ENCODE measurements at places on chromosomes 12 and 14. TPM values are rescaled to one million over a fixed set of nuclear protein-coding genes. Genes with fewer than 3 reads are reported as not detected.

The DPY19L2 gene
- 6.7 TPM for total RNA-seq

The CLEC2B gene
- 41.9 TPM for total RNA-seq

The STYK1 gene
- total RNA-seq: 1.1 TPM

The POTEG gene
- not detected for total RNA-seq

The NEMP1 gene
- total RNA-seq: 6.5 TPM

The CCDC184 gene
- total RNA-seq: 0.64 TPM

DNA sequence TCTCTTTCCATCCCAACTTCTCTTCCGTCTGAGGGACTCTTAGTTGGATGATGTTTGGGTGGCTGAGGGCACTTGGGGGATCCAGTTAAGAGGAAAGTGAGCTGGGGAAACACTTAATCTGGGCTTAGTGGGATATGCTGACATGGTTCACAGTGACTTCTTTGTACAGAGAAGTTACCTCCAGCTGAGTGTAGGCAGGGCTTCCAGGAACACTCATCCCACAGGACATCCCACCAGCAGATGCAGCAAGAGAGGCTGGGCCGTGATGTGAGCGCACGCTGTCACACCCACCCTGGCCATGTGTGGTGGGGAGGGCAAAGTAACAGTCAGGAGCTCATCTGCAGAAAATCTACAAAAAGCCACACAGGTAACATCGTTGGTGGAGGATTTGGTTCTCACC lies 832 bp upstream of the CACNA2D4 start:
- H3K36me3 ChIP-seq: no peaks in the 10 kb centered on the region
- H3K27ac ChIP-seq: no peak overlapping the region
- peaks cover 29% of the 10 kb centered on the region for H3K27me3 ChIP-seq
- H3K4me1 ChIP-seq: no peaks in the 10 kb centered on the region
- H3K4me3 ChIP-seq: no peak overlapping the region

- DNase-seq: no peak
- H3K4me3 ChIP-seq: no peak overlapping the region
- H3K27me3 ChIP-seq: no peaks in the 10 kb centered on the region
- H3K27ac ChIP-seq: no peak overlapping the region
- H3K4me1 ChIP-seq: no peaks in the 10 kb centered on the region
- no peaks in the 10 kb centered on the region for H3K36me3 ChIP-seq
These were observed 131.4 kb downstream of the BBS10 start for GRCh38 chr12:76216585-76217472.

- peak overlapping the region; percentile 16 for H3K4me3 ChIP-seq
- H3K36me3 ChIP-seq: no peaks in the 10 kb centered on the region
- H3K4me1 ChIP-seq: no peaks in the 10 kb centered on the region
- H3K27ac ChIP-seq: peak overlapping the region; percentile 45
- no peak for DNase-seq
- H3K27me3 ChIP-seq: no peaks in the 10 kb centered on the region
These were observed 2.7 kb downstream of the CD4 start for GRCh38 chr12:6791931-6792520.

GRCh38 chr12:32126720-32127119 lies 20.1 kb downstream of the BICD1 start:
- no peak overlapping the region for H3K27ac ChIP-seq
- H3K4me3 ChIP-seq: no peak overlapping the region
- no peaks in the 10 kb centered on the region for H3K36me3 ChIP-seq
- no peak for DNase-seq
- H3K27me3 ChIP-seq: no peaks in the 10 kb centered on the region

GRCh38 chr14:64727551-64728071 lies 23.4 kb downstream of the PLEKHG3 start:
- H3K36me3 ChIP-seq: peaks cover 52% of the 10 kb centered on the region
- no peak overlapping the region for H3K4me3 ChIP-seq
- no peaks in the 10 kb centered on the region for H3K27me3 ChIP-seq
- no peak for DNase-seq
- H3K27ac ChIP-seq: no peak overlapping the region

Measured in suprapubic skin (tissue), 4 donors.